GM18507 (cell line): ENCODE measurements at places on chromosomes 5 and 9.

DNA sequence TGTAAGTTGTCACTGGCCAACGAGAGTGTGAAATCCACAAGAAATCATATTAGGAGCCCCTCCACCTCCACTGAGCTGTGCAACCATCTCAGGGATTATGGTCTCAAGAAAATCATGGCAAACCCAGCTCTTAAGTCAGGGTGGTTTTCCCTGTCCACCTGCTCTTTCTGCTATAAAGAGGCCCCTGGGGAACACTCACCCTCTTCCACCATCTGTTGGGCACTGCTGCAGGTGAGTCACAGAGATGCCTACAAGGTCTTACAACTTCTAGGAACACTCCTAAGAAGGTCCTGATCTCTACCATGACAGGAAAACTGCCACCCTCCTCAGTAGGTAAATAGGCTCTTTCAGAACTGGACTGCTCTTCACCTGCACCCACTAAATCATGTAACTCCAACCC lies 61.8 kb downstream of the DRD1 start:
- DNase-seq = no peak

- no peak for DNase-seq
Measured at GRCh38 chr5:5560016-5560415, 137.5 kb downstream of the ICE1 start.

DNA sequence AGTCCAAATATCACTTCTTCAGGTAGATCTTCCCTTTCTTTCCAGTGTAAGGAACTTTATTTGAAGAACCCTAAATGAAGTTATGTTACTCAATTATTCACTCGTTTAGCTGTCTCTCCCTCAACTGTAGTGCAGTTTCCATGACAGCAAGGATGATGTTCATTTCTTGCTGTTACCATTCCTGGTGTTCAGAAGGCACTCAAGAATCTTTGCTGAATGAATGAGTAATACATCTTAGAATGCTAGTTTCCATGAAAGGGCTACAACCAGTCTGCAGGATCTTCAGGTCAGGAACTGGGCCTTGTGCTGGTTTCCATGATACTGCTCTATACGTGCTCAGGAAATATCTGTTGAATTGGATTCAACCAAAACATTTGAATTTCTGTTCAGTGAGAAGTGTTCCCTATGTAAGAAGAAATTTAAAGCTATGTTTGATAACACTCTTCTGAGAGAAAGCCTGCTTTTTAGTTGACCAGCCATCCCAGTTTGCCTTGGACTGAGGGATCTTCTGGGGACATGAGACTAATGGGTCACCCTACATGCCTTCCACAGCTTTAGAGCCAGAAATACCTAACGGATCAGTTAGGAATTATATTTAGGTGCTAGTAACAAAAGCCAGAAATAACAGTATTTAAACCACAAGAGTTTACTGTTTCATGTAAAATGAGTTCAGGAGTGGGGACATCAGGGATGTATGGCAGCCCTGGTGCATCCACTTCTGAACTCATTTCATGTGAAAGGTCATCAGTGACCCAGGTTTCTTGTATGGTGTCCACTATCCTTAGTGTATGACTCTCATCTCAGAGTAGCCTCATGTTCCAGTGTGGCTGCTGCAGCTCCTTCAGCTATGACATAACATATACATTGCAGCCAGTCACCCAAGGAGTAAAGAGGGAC lies 500.1 kb upstream of the SGCD start:
- DNase-seq = no peak

DNA sequence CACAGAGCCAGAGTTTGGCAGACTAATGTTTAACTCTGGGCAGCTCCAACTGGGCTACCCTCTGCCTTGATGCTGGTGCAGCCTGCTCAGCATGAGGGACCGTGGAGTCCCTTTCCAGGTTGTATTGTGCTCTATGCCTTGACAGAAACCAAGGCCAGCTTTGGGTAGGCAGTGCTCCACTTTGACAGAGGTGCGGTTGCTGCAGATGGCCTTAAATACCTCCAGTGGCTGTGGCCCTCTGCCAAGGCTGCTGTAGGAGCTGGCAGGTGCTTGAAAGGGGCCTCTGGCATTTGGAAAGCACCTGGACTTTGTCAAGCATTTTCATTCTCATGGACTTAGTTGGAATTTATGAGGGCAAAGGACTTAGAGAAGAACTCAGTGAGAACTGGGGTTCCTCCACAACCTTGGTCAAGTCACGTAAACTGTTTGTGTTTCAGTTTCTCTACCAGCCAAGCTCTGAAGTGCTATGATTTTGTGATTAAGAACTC lies 249.7 kb upstream of the ZNF462 start:
- no peak for DNase-seq

DNA sequence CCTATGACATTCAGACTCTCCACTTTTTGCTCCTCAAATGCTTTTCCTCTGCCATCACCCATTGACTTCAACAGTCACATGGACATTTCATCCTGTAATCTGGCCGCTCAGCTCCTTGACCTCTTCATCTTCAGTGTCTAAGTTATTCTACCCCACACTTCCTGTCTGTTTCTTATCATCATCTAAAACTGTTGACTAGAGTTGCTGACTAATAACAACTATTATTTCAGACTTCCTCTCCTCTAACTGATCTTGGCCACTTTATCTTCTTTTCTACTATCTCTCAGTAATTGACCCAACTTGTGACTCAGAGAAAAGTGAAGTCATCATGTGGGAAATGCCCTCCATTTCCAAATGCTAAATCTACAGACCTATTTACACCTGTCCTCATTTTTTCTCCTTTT lies 254.7 kb upstream of the TRPC7 start:
- DNase-seq = no peak

- DNase-seq = no peak
Measured at GRCh38 chr9:133282464-133283238, 7.7 kb upstream of the ABO start.

DNA sequence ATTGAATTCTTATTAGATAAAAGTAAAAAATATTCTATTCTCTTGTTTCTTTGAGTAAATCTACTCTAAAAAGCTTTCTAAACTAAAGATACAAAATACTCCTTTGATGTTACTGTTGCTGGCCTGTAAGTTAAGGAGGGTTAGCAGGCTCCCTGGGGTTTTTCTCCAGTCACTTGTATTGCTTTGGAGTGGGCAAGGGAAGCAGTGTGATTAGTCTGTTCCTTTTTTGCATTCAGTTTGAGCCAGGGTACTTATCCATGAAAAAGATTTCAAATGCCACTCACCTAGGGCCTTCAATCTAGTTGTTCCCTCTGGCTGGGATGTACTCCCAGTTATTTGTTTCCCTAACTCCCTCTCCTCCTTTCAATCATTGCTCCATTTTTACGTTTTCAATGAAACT lies 256.2 kb upstream of the SMC2 start:
- DNase-seq = no peak

GRCh38 chr9:134492281-134492691 lies 149.3 kb upstream of the COL5A1 start:
- no peak for DNase-seq

DNA sequence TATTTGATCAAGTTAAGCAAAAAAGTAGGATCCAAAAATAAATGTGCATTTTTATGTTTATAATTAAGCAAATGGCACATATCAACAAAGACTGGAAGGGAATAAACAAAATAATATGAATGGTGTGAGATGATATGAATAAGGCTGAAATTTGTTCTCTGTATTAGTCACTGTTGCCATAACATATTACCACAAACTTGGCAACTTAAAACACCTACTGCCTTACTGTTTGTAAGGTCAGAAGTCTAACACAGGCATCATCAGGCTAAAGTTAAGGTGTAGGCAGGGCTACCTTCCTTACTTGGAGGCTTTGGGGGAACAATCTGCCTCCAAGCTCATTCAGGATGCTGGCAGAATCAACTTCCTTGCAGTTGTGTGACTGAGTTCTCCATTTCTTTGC lies 19.3 kb downstream of the PGGT1B start:
- no peak for DNase-seq

- no peak for DNase-seq
Measured at GRCh38 chr9:121735065-121735792, 83.8 kb downstream of the DAB2IP start.

DNA sequence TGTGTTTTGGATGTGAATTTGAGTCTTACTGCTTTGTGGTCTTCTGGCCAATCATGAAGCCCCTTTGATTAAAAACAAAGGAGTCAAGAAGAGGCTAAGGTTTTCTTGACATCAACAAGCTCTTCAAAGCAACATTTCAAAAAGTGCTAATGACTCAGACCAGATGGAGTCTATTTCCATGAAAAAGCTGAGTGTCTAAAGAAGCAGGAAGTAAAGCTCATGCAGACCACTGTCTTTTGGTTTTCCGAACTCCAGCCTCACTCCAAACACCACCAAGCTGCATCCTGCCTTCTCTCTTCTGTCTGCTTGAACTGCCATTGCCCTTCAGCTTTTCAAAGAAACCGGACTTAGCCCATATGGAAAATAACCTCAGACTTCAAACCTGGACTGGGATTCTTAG lies 115.2 kb downstream of the PRDM6 start:
- DNase-seq = no peak

GRCh38 chr9:127210851-127211730 lies 53.5 kb upstream of the GARNL3 start:
- no peak for DNase-seq

DNA sequence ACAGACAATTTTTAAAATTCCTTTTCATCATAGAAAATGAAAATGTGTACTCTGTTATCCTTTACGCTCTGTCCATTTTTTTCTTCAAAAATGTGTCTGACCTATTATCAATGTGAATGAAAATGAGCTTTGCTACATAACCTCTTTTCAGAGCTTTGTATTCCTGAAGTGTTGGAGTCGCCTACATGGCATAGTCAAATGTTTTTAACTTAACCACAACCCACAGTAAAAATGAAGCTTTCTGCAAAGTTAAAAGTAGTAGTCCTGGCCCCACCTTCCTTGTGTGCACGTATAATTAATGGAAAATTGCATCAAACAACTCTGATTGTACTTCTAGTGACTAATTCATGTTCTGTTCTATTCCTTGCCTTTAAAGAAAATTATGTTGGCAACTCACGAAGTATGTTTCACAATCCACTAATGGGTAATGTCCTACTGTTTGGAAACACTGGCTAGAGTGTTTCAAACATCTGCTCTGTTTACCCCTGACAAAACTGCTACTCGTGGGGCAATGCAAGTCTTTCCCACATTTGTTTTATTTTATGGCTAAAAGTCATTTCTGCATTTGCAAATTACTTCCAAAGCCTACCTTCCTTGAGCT lies 18.6 kb upstream of the PSAT1 start:
- DNase-seq = no peak

DNA sequence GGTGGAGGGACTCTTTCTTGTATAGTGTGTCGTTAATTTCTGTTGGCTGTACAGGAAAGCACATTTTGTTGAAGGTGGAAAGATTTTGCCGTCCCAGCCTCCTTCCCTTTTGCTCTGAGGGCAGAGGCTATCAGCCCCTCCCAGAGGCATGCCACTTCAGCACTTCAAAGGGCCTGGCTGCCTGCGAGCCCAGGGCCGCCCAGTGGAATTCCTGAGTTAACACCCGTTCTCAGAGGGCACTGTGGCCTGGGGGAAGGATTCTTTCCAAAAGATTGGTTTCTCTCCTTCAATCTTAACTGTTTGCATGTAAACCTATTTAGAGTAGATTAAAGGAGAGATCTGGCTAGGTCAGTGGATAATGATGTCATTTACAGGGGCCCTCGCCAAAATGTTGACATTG lies 238.6 kb downstream of the FANCC start:
- DNase-seq = no peak
